ENCODE measurements at places on chromosomes 6 and 20.

DNA sequence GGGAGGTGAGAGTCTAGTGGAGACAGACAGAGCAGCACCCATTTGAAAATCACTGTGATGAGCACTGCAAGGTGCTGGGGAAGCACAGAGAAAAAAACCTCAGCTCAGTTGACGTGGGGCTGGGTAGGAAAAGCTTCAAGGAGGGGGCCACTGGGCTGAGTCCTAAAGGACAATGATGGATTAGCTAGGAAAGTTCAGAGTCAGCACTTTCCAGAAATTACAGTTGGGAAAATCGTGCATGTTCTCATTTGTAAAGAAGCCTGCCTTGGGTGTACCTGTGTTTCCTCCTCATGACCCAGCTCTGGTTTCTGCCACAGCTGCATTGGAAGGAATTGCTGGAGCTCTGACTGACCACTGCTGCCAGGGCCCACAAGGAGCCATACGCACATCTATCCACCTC lies 221.3 kb downstream of the FARS2 start:
- DNase-seq = no peak

DNA sequence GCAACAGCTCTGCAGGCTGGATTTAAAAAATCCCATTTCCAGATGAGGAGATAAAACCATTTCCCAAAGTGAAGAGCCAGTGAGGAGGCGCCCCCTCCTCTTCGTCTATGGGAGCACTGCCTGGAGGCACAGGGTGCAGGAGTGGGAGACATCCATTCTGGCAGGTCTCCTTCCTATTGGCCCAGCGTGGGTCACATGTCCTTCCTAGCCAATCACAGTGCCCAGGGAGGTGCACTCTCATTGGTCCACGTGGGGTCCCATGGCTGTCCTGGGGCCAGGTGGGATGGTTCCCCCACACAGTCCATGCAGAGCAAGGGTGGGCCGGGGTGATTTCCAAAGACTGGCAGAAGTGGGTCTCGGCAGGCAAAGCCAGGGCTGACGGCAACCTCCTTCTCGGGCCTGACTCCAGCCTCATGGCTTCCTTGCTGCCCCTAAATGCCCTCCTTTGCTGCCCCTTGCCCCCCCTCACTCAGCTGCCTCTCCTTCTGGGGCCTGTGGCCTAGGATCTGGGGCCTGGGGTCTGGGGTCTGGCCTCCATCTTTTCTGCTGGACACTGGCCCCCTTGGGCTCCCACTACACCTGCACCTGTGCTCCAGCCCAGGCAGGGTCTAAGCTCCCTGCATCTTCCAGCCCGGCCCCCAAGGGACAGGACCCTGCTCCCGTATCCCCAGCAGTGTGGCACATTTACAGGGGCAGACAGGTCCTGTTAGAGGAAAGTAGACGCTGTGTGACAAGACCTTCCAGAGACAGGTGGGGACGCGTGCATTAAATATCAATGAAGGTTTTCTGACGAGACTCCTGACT lies 231.7 kb downstream of the TAF4 start:
- DNase-seq = no peak

- DNase-seq = no peak
These were observed 579.5 kb upstream of the HTR1E start for GRCh38 chr6:86357877-86358276.

DNA sequence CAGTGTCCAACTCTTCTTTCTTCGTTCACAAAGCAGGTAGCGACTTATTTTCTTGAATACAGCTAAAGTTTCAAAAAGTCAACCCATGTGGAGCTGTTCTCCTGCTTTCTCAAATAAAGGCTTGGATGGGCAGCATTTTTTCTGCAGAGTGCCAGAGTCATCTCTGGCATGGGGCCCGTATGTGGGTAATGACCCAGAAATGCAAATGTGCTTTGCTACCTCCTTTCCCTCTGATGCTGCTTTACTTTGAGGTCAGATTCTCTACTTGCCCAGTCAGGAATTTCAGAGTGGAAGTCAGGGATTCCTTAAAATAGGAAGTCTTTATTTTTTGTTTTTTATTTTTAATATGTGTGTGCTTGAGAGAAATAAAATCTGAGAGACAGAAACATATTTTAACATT lies 4.9 kb downstream of the NKAIN2 start:
- no peak for DNase-seq

DNA sequence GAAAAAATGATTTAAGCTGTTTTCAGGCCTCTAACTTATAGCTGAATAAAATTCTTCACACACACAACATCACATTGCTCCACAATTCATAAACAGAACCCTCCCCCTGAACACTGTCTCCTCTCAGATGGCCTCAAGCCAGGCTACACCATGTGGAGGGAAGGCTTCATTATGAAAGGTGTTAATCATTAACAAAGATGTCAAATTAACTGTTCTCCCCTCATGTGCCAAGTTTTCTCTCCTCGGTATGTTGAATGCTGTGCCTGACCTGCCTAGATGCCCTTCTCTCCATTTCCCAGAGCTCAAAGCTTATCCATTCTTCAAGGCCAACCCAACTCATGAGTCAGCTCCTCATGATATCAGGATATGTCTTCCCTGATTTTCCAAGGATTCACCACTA lies 210.4 kb downstream of the GMDS start:
- DNase-seq = no peak

- DNase-seq = no peak
These were observed 118.4 kb upstream of the TRAF3IP2 start for GRCh38 chr6:111724039-111724438.

DNA sequence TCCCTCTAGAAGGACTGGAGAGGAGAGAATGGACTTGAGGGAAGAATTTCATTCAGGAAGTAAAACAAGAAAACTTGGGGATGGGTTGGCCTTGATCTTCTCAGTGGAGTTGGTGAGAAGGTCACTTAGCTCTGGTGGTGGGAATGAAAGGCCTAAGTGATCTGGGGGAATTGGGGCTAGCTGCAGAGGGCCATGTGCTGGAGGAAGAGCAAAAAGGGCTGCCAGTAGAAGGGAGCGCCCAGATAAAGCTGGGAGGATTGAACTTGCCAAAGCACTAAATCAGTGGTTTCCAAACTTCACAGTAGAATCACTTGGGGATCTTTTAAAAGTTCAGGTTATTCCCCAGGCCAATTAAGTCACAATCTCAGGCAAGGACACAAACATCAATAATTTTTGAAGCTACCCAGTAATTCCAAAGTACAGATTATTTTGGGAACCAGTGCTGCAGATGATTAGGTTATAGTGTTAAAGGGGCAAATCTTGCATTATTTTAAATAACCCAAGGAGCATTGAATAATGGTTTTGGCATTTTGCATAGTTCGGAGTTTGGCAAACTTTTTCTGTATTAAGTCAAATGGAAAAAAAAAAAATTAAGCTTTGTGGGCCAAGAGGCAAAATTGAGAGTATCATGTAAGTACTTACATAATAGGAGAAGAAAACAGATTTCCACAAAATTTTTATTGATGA lies 36.5 kb upstream of the RFPL4B start:
- no peak for DNase-seq

DNA sequence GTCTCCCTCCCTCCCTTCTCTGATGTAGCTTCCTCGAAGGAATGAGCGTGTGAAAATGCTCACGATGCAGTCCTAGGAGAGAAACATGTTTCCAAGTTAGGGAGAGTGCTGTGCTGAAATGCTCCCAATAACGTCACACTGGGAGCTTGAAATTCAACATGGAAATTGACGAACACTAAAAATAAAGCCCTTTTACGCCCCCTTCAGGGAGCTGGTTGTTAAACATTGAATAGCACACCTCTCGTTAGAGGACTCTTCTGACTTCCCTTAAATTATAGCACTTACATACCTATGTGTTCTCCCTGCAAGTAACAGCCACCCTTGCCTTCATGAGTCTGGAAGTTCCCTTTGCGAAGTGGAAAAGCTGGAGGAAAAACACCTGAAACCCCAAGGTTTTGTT lies 88.6 kb downstream of the BFSP1 start:
- no peak for DNase-seq

DNA sequence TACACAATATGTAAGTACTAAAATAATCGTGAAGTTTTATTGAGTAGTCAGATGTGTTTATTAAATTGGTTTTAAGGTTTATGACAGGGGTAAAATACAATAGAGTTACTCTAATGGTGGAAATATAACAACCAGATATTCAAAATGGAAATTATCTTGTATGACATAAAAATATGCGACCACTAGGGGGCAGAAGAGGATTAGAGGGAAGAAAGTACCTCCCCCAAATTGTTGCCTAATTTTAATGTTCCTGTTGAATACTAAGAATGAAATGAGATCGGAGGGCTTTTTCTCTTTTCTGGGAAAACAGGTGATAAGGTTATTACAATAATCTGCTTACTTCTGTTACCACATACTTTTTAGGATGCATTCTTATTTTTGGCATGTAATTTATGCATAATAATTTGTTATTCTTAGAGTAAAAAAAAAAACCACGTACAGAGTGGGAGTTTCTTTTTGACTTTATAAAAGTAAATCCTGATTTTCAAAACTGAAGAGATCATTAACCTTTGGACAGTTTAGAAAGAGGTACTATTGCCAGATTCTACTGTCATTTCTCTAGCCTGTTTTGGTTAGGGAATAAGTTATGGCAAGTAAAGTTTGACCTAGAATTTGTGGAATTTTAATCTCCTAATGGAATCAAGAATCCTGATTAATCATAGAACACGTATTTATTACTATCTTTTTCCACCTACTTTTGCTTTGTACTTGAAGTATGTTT lies 159.2 kb downstream of the CD109 start:
- no peak for DNase-seq

DNA sequence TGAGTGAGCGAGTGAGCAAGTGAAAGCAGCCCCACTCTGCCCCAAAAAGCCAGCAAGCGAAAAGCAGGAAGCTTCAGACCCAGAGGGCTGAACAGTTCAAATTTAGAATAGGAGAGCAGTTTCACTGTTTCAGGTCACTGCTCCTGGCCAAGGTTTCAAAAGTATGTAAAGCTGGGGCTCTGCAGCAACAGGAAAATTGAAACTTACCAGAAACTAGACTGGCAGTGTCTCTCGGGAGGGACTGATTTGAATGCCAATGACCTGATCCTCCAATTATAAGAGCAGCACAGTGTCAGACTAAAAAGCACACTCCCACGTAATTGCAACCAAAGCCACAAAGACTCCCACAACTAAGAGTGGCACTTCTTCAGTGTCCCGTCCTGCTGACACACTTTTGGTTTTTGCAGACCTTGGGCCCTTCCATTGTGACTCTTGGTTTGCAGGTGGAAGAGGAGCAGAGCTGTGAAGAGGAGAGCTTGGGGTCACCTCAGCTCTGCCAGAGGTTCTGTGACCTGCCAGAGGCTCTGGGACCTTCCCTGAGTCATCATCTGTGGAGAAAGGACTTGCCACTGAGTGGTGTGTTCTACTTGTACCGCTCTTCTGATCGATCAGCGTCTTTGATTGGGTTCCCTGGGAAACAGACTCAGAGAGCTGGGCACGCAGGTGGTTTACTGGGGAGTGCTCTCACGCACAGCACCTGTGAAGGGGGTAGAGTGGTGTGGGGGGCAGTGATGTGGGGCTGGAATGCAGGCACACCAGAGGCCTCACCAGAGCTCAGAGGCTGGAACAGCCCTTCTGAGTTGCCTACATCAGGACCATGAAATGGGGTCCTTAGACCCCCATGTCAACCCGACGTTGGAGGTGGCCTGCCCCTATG lies 52.7 kb upstream of the PTGIS start:
- no peak for DNase-seq

DNA sequence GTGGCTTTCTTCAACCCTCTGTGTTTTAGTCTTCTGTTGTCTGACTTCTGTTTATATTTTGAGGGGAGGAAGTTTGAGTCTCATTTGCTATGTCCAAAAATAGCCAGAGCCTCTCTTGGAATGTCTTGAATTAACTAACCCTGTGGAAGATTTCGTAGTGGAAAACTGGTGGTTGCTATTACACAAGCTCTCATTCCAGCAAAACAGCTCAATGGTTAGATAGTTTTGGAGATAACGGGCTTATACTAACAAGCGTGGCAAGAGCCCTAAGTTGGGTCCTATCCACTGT lies 1.6 kb downstream of the CCN2 start:
- no peak for DNase-seq

All from left hindlimb (tissue), 1 donor.